ENCODE measurements at places on chromosomes 3 and 15. TPM values are rescaled to one million over a fixed set of nuclear protein-coding genes. Genes with fewer than 3 reads are reported as not detected.
A peak's percentile ranks its signal among the peaks of the same experiment; 100 is the strongest.

The ENTPD3 gene
- 1.2 TPM for total RNA-seq

DNA sequence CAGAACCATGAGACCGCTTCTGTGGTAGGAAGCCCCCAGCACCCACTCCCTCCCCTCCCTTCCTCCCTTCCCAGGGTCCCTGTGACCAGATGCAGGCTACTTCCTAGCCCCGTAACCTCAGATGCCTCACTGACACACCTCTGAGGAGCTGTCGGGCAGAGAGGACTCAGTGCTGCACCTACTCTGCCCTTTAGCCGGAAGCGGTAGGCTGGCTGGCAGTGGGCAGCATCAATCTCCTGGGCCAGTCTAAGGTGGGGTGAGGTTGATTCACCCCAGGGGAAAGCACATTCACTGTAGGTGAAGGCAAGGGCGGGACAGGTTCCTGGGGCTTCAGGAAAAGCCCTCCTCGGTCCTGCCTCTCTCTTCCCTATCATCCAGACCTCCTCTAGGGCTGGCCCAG lies 19.1 kb downstream of the CSRNP1 start:
- DNase-seq: peak; percentile 40

DNA sequence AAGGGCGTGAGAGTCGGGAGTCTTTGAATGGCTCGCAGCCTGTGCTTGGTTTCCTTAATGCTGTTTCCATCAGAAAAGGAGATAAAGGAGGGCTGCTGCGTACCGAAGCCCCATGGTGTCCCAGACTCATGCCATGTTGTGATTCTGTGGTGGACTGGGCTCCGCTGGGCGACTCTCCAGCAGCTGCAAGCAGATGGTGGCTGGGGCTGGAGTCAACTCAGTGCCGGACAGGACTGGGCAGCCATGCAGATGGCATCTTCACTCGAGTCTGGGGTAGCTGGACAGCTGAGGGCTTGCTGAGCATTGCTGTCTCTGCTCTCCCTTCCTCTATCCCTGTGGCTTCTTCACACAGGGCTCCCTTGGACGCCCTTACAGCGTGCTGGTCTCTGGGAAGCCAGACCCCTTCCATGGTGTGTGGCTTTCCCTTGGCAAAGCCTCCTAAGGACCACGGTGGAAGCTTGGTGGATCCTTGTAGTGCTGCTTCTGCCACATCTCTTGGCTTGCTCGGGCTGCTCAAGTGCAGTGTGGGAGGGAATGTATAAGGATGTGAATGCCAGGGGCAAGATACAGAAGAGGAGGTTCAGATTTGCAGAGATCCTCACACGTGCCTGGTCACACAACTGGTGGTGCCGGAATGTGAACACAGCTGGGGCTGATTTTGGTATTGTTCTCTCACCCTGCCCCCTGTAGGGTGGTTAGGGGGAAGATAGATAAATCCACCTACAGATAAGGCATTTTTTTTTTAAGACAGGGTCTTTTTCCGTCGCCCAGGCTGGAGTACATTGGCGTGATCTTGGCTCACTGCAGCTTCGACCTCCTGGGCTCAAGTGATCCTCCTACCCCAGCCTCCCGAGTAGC lies 9.0 kb downstream of the NIPA1 start:
- no peak for DNase-seq

The CHRNA5 gene
- 1.2 TPM for total RNA-seq

- DNase-seq: no peak
Observed at GRCh38 chr3:172511783-172512762, 11.2 kb downstream of the TNFSF10 start.

The MOBP gene
- not detected for total RNA-seq

DNA sequence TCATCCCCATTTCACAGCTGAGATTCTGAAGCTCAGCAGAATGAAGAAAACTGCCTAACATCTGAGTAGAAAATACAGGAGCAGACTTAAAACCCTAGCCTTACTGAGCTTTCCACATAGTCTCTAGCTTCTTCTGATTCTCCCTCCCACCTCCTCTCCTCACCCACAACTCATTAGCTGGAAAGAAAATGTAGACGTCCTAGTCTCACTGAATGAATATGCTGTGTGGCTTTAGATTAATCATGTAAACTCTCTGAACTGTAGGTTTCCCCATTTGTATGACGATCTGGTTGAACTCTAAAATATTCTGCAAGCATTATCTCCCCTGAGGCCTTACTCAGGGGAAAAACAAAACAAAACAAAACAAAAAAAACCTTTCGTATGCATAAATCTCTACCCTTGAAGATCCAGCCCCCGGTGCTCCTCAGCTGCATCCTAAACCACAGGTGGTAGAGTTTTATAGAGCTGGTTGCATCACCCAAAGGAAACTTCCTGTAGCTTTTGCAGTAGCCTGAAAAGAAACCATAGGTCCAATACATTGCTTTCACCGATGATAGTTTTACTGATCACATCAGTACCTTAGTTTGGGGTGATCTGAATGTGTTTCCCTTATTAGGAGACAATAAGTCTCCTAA lies 40.6 kb downstream of the FOXB1 start:
- no peak for DNase-seq

The CCR2 gene
- 0.70 TPM for total RNA-seq

The LINGO1 gene
- total RNA-seq: 3.0 TPM

- DNase-seq: no peak
Observed at GRCh38 chr15:93553167-93553935, 464.3 kb upstream of the RGMA start.

- DNase-seq: no peak
Observed at GRCh38 chr3:43087249-43087776, 18.6 kb downstream of the POMGNT2 start.

The TRH gene
- not detected for total RNA-seq

The IQCF5 gene
- total RNA-seq: not detected

GRCh38 chr3:11610044-11610671 lies 33.6 kb downstream of the VGLL4 start:
- peak; percentile 82 for DNase-seq

The TF gene
- 2.4 TPM for total RNA-seq

The TERC gene
- 52.0 TPM for total RNA-seq

The RBP2 gene
- 3,455 TPM for total RNA-seq

- DNase-seq: no peak
Observed at GRCh38 chr3:97990624-97991292, 18.5 kb upstream of the RIOX2 start.

DNA sequence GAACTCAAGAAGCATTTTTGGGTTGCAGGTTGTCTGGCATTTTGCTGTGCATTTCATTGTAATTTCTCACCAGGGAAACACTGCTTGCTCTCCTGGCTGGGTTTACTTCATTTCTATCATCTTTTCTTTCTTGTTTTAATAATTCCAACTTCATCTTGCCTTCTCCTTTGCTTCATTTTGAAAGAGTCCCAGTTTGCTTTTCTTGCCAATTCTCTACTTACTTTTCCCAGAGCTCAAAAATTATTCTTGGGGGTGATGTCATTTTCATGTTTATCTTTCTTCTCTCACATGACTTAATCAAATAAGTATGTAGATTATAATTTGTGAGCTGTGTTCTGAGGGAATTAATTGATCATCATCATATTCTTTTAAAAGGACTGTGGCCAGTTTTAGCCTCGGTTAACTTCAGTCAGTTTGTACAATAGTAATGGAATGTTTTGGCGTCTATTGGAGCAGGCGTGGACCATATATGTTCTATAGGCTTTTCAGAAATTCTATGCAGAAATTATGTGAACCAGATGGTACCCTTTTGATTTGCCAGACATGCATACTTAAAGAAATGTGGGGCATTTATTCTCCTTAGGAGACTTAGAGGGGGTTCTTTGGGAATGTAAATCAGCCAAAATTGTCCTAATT lies 30.1 kb downstream of the SH3GL3 start:
- no peak for DNase-seq

DNA sequence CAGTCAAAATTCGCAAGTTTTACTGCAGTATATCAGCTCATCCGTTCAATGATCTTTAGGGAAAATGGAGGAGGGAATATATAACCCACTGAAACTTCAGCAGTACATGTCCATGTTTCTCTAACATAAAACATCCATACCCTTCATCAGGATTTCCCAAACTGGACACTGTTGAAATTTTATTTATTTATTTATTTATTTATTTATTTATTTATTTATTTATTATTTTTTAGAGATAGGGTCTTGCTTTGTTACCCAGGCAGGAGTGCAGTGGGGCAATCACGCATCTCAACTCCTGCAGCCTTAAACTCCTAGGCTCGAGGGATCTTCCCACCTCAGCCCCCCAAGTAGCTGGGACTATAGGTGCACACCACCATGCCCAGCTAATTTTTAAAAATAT lies 14.8 kb upstream of the HLTF start:
- DNase-seq: no peak

DNA sequence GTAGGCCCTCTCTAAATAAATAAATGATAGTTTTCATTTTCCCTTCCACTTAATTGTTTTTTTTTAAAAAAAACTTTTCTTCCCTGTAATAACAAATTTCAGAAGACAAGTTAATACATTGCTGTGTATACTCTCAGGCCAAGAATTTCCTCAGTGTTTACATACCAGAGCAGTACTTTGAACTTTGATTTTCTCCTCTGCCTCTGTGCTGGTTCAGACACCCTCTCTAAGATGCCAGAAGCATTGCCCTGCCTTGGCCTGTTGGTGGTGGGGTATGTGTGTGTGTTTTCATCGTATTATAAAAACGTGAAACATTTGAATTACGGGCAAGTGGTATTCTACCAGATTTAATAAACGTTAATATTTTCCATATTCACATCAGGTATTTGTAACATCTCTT lies 70.1 kb downstream of the SMAD3 start:
- peak; percentile 55 for DNase-seq

The VIPR1 gene
- total RNA-seq: 307 TPM

GRCh38 chr15:90340345-90340744 lies 11.7 kb upstream of the ZNF774 start:
- peak; percentile 73 for DNase-seq

DNA sequence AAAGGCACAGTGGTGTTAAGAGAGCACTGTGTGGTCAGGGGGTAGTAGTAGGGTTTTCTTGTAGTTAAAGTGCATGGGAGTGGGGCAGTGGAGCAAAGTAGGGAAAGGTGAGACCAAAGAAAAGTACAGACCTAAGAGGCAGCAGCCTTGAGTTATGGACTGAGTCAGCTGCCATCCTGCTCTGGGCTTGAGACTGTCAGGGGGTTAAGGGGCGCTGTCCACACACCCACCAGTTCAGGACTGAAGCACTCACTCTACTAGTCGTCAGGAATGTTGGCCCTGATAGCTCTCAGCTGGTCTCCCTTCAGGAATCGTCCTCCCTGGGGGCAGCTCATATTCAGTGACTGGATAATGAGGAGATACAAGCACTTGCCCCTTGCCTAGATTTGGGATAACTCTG lies 7.9 kb downstream of the CCR4 start:
- DNase-seq: no peak

The SLC12A6 gene
- 48.7 TPM for total RNA-seq

DNA sequence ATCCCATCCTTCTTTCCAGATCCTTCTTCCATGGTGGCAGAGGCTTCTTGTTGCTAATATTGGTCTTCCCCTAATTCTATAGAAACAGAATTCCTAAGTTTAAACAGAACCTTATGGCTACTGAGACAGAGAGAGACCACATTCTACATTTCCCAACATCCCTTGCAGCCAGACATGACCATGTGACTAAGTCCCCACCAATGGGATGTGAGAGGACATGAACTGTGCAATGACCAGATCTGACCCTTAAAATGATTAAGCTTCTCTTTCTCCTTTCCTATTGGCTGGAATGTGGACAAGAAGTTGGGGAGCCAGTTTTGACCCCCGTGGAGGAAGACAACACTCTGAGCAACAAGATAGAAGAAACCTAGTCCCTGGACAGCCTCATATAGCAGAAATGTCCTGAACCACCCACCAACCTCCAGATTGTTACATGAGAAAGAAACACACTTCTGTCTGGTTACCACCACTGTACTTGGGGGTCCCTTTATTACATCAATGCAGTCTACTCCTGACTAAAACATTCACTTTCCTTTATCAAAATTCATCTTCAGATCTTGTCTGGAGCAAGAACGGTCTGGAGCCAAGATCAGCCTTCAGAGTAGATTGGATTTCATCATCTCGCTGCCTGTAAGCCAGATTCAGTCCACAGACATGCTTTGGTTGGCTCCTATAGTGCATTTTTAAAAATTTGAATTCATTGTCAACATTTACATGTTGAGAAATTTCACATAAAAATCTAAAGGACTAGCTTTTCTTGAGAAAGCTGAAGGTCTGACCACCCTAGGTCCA lies 183.9 kb downstream of the SHQ1 start:
- DNase-seq: no peak

The NLGN1 gene
- 1.3 TPM for total RNA-seq

DNA sequence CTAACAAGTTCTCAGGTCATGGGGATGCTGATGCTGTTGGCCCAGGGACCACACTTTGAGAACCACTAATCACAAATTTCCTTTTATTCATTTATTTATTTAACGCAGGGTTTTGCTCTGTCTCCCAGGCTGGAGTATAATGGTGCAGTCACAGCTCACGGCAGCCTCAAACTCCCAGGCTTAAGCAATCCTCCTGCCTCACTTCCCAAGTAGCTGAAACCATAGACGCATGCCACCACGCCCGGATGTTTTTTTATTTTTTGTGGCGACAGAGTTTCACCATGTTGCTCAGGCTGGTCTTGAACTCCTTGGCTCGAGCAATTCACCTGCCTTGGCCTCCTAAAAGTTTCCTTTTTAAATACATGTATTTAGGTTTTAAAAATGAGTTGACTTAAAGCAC lies 20.7 kb upstream of the ISLR2 start:
- no peak for DNase-seq

- DNase-seq: no peak
Observed at GRCh38 chr3:67686069-67686468, 31.7 kb upstream of the SUCLG2 start.

DNA sequence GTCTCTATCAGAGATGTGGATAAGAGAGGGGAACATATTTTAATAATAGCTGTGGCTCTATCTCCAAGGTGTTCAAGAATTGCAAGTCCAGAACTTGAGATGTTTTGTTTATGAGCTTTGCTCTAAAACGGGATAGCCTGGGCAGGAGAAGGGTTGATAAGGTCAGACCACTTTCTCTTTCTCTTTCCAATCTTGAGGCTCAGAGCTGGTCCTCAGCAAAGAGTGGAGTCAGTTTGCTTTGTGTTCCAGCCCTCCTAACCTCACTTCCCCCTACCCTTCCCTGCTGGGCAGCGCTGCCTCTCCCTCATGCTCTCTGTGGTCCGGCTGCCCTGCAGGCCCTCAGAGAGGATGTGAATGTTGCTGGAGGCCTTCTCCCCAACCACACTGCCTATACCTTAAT lies 13.8 kb downstream of the KLHL6 start:
- DNase-seq: no peak

The MRAS gene
- 4.7 TPM for total RNA-seq

The FRMD5 gene
- not detected for total RNA-seq

The MKRN3 gene
- total RNA-seq: not detected

- no peak for DNase-seq
Observed at GRCh38 chr15:40688932-40689799, 5.8 kb upstream of the RAD51 start.

The VWA5B2 gene
- 9.1 TPM for total RNA-seq

Data from Peyer's patch (tissue), 4 donors.